CD4-positive, alpha-beta T cell treated with Interleukin-6 at 100 ng/mL for 8 hours (primary cell): ENCODE measurements at places on chromosomes 1 and 21.

DNA sequence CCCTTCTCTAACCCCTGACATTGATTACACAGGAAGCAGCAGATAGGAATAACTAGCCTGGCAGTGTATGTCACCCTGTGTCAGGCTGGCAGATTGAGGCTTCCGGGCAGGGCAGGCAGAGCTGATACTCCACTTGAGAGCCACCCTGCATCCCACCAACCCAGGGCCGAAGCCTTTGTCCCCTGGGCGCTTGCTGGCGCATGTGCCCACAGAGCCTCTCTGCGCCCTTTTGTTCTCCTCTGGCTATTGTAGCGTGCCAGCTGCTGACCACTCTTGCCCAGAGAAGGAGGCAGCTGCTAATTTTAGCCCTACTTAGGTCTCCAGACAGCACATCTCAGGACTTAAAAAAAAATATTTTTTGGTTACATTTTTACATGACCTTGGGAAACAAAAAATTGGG is 304.9 kb downstream of the HHAT start:
- DNase-seq: no peak

DNA sequence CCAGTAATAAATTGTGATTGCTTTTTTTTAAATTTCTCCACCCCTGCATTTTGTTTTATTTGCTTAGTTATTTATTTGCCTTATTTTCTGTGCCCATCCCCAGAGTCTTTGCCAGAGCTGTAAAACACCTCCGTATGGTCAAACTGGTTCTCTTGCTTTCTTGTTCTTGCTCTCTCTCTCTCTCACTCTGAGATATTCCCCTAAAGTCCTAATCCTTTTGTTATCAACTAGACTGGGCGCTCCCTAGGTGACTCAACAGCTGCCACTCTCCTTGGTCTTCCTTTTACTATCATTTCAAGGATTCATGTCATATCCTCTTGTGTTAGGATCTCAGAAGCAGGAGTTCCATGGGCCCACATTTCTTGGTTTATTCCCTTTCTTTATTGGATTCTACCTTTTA is 160.0 kb downstream of the PRDM2 start:
- DNase-seq: no peak

DNA sequence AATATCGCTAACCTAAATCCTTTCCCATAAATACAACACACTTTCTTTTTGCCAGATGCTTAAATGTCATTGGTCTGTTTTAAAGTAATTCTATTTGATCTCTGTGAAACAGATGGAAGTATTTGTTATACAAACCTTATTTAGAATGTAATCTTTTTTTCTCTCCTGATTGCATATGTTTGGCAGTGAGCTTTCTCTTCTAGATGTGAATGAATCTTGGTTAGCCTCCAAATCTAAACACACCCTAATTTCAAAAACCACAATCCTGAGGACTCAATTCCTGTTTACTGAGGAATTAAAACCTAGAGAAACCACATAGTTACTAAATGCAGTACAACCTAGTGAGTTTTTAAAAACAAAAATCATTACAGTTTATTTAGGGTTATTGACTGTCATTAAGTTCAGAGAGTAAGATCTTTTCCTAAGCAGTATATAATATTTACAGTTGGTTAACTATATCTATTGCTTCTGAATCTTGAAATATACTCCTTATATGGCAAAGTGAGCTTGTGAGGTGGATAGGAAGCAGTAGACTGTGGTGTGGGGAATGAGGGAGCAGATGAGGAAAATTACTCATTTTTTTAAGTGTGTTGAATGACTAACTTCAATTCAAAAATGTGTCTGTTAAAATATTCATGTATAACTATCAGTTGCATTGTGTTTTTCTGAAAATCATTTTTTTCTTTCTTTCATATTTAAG is 218.7 kb downstream of the FMN2 start:
- DNase-seq: no peak

- DNase-seq: no peak
Measured at GRCh38 chr1:42765269-42765668, 1.6 kb downstream of the P3H1 start.

GRCh38 chr1:116546354-116546977 is 24.4 kb downstream of the CD58 start:
- no peak for DNase-seq

GRCh38 chr1:240500647-240501046 is 111.3 kb downstream of the GREM2 start:
- DNase-seq: no peak
